ENCODE measurements at places on chromosomes 13 and 19.

DNA sequence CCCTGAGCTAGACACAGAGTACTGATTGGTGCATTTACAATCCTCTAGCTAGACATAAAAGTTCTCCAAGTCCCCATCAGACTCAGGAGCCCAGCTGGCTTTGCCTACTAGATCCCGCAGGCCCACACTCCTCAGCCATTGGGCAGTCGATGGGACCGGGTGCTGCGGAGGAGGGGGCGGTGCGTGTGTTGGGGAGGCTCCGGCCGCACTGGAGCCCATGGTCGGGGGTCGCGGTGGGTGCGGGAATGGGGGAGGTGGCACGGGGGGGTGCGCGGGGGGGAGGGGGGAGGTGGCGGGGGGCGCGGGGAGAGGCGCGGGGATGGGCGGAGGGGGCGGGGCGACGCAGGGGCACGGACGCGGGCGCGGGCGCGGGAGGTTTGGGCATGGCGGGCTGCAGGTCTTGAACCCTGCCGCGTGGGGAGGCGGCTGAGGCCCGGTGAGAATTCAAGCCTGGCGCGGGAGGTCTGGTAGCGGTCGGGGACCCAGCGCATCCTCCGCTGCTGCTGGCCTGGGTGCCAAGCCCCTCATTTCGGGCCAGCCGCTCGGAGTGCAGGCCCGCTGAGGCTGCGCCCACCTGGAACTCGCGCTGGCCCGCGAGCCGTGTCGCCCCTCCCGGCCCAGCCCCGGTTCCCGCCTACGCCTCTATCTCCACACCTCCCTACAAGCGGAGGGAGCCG is 674.1 kb downstream of the SLITRK5 start:
- no peak for DNase-seq

- DNase-seq: no peak
Measured at GRCh38 chr19:35911173-35911572, 3.1 kb upstream of the TYROBP start.

- peak; percentile 69 for DNase-seq
Measured at GRCh38 chr19:6423499-6424194, 964 bp downstream of the KHSRP start.

DNA sequence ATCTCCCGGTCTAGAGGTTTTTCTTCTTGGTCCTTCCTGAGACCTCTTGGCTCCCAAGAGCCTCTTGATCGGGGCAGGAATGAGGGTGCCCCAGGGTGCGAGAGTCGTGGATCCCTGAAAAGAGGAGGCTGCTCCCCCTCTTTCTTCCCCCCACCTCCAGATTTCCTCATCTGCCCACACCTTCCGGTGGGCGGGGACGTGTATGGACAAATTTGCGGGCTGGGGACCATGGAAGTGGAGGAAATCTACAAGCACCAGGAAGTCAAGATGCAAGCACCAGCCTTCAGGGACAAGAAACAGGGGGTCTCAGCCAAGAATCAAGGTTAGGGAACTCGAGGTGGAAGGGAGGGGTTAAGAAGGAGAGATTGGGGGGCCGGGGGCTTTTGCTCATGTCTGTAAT is at the start of gene MCEMP1:
Gene MCEMP1 (plus strand): TSS at position 237 of the 400 bp plus-strand sequence. CDS start 31 bp downstream, at position 268.
- DNase-seq: no peak

DNA sequence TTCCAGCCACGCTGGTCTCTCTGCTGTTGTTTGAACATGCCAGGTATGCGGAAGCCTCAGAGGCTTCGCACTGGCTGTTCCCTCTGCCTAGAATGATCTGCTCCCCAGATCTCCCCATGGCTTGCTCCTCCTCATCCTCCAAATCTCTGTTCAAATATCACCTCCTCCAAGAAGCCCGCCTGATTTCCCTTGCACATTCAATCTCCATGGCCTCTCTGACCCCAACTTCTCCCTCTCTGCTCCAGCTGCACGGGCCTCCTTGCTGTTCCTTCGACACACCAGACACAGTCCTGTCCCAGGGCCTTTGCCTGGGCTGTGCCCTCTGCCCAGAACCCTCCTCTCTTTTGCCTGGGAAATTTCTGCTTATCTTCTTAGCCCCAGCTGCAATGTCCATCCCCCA is 52.5 kb upstream of the PTPRS start:
- no peak for DNase-seq

DNA sequence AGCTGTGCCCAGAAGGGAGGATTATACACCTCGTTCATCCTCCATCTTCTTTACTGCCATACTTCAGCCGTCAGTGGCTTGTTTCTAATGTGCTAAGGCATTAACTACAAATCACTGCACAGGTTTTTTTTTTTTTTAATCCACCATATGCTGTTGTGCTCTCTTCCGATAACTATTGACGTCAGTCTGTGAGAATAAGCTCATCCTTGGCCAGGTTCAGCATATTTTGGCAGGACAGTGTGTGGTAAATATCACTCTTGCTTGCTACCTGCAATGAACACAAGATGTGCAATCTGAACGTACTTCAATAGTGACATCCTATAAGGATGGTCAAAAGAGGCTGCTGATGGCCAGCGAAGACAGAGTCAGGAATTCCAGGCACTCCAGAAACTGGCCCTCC is 2030.7 kb upstream of the PCDH20 start:
- no peak for DNase-seq

GRCh38 chr13:113166681-113167080 is 8.2 kb downstream of the PROZ start:
- no peak for DNase-seq

DNA sequence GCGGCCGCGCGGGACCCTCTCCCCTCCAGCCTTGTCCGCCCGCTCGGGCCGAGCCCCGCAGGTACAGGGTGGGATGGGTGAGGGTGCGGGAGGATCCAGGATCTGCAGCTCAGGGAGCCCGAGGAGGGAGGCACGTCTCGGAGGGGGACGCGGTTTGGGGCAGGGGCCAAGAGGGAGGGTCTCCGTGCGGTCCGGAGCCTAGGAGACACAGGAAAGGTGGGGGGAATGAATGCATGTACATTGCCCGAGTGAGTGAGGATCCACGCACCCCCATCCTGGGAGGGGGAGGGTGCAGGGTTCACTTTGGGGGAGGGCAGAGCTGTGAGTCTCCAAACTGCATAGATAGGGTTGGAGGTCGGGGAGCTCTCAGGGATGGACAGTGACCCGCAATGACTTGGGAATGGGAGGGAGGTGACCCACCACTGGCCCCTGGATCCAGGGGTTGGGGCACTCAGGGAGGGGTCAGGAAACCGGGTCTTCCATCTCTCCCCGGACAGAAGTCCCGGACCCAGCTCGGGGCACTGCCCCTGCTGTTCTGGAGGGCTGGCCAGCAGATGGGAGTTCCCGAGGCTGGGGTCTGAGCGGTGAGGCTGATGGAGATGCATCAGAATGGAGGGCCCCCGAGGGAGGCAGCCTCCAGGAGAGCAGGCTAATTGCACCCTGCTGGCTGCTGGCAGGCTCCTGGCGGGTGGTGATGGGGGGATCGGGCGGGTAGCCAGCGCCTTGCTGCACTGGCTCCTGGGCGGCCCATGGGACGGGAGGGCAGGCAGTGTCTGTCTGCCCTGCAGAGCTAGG is 547 bp downstream of the KCNN1 start:
- DNase-seq: no peak

GRCh38 chr19:3060857-3061181 is 1.5 kb downstream of the TLE5 start:
- DNase-seq: no peak
